ENCODE measurements at places on chromosomes 12 and 14. TPM values are rescaled to one million over a fixed set of nuclear protein-coding genes. Genes with fewer than 3 reads are reported as not detected.

The SERPINA10 gene
- polyA plus RNA-seq: not detected

The ZNF385A gene
- 81.3 TPM for polyA plus RNA-seq

The DPF3 gene
- polyA plus RNA-seq: 0.10 TPM

The PLEKHA5 gene
- polyA plus RNA-seq: 9.3 TPM

The TMEM233 gene
- not detected for polyA plus RNA-seq

The LAG3 gene
- 0.20 TPM for polyA plus RNA-seq

The FAM90A1 gene
- 0.28 TPM for polyA plus RNA-seq
